ENCODE measurements at places on chromosomes 12 and 14.

- no peak for DNase-seq
Observed at GRCh38 chr14:96272777-96273473, 16.9 kb downstream of the BDKRB1 start.

DNA sequence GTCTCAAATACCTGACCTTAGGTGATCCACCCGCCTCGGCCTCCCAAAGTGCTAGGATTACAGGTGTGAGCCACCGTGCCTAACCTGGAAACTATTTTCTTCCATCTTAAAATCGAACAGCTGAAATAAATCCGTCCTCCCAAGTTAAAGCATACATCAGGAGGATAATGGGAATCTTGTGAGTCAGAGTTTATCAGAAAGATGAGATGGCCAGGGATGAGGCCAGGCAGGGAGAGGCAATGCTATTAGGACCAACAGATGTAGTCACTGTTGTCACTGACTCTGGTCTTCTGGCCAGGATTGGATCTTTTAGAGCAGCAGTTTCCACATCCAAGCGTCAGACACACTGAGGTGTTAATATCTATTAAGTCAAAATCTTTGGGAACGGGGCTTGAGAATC, 61.7 kb upstream of the USP44 start:
- no peak for DNase-seq

GRCh38 chr12:20805921-20806320, 4.6 kb upstream of the SLCO1B3 start:
- no peak for DNase-seq

GRCh38 chr12:116547955-116548501, 11.2 kb upstream of the MAP1LC3B2 start:
- DNase-seq, result no peak

DNA sequence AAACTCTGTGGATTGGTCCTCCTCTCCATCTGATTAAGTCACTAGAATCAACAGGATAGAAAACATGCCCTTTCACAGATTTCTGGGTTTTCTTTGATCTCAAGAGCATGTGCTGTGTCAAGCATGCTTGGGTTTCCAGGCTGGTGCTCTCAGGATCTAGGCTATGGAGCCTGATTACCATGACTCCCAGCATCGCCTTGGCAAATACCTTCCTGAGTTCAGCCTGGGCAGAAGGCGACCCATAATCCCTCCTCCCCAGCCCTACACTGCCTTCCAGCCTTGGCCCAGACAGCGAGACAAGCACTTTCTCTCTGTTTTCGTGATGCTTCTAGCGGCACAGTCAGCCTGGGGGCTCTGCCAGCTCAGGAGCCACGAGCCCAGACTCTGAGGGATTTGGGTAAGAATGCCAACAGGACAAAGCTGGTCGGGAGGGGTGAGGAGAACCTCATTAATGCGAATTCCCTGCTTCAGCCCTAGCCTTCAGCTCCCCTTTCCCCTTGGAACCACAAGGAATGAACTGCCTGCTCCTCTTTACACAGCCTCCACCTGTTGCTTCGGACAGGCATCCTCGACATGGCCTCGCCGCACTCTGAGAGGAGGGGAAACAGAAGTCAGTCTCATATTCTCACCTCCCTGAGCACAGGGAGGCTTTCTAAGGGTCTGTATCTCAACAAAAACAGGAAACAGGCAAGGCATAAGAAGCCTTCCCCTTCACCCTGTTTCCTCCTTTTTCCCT, 227.1 kb downstream of the MSRB3 start:
- no peak for DNase-seq

- DNase-seq, result no peak
Observed at GRCh38 chr12:48015954-48016353, 11.7 kb upstream of the COL2A1 start.

GRCh38 chr12:1939801-1940607, 21.6 kb upstream of the CACNA2D4 start:
- DNase-seq, result peak; percentile 70

- no peak for DNase-seq
Observed at GRCh38 chr12:117067638-117068037, 31.6 kb downstream of the TESC start.

GRCh38 chr12:6361834-6362233, 13.5 kb downstream of the SCNN1A start:
- DNase-seq, result no peak

DNA sequence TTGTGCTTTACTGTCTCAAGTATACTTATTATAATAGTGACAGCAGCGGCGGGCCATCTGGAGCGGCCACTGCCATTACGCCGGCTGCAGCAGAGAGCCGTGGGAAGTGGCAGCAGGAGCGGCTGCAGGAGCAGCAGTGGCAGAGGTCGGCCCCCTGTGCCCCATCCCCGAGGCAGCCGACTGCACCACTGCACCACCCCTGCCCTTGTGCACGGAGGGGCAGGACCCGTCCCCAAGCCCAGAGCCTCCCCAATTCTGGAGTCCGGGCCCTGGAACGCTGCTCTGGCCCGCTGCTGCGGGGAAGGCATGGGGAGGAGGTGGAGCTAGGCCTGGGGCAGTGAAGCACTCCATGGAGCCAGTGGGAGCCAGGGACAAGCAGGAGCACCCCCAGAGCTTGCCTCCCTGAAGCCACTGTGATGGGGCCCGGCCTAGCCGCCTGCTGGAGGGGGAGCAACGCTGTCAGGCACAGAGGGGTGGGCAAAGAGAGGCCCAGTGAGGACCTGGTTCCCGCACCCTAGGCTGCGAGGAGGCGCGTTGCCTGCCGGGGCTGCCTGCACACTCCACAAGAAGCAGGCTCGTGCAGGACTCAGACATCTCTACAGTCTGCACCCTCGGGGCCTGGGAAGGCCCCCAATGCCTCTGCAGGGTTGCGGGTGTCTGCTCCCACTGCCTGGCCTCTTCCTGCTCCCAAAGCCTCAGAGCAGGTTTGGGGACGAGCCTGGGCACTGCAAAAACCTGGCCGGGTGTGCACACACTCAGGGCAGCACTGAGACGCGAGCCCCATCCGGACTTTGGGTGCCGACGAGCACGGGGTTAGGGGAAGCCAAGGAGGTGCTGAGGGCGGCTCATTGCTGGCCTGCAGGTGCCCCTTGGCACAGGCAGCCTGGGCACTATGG, 74.2 kb upstream of the RASSF8 start:
- DNase-seq, result no peak

- DNase-seq, result no peak
Observed at GRCh38 chr12:50249464-50250182, 33.7 kb downstream of the LIMA1 start.

DNA sequence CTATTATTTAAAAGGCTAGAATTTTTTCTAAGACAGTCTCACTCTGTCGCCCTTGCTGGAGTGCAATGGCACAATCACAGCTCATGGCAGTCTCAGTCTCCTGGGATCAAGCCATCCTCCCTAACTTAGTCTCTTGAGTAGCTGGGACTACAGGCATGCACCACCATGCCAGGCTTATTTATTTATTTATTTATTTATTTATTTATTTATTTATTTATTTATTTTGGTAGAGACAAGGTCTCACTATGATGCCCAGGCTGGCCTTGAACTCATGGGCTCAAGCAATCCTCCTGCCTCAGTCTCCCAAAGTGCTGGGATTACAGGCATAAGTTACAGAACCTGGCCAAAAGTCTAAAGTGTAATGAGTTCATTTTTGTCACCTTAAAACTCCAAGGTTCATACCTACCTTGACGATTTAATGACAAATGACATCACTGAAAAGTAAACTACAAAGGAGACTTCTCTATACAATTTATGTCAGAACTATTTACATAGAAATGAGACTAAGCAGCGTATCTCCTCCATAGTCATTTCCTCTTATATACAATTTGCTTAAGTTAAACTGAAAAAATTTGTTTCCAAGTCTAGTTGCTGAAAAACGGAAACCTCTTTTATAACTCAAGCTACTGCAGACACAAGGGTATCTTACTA, 78.2 kb downstream of the EPS8 start:
- no peak for DNase-seq

DNA sequence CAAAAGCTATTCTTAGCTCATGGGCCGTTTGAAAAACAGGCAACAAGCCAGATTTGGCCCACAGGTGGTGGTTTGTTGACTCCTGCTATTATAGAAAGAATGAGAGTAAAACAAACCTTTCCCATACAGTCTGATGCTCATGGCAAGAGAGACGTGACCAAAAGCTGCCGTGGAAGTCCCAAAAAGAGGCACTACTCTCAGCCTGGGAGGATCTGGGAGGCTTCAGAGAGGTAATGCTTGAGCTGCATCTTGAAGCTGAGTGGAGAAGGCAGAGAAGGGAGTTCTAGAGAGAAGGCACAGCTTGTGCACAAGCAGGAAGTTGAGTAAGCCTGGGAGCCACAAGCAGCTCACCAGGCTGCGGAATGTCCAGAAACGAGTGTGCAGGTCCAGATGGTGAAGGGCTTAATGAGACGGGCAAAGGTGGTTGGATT, 9.6 kb downstream of the PLXNC1 start:
- DNase-seq, result no peak

GRCh38 chr12:94080341-94081009, 67.9 kb upstream of the PLXNC1 start:
- no peak for DNase-seq

DNA sequence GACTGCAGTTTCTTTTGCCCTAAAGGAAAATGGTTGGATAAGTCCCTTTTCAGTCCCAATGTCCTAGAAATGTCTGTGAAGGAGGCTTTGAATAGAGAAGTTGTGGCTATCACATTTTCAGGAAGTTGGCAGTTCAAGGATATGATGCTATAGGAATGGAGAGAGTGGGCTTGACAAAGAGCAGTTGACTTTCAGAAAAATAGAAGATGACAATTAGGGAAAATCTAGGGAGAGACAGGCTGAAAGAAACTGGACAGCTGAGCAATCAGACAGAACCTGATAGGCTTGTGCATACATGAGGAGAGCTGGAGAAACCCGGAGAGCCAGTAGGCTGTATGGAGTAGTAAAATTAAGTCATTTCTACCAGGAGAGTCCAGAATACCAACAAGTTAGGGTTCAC, 50.5 kb downstream of the LMNTD1 start:
- DNase-seq, result no peak

GRCh38 chr12:22443379-22444316, 100.7 kb downstream of the C2CD5 start:
- peak; percentile 66 for DNase-seq

GRCh38 chr12:107429006-107429705, 256.4 kb upstream of the PWP1 start:
- no peak for DNase-seq

DNA sequence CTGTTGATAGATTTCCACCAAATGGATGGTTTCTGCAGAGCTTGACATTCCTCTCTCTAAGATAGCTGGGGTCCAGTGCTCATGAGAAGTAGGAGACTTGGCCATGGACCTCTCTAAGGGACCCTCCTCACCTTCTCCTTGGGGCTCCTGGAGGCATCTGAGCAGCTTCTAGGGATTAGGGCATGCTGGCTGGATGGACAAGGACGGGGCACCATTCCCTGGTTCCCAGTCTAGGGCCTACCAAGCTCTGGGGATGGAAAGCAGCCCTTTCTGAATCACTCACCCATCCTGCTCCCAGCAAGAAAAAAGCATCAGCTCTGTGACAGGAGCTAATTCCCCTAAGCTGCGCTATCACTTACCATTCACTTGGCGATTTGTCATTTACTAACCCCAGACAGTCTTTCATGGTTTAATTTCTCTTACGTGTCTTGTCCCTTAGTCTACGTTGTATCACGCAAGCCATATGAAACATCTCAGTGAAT, 39.5 kb downstream of the VWF start:
- DNase-seq, result no peak

DNA sequence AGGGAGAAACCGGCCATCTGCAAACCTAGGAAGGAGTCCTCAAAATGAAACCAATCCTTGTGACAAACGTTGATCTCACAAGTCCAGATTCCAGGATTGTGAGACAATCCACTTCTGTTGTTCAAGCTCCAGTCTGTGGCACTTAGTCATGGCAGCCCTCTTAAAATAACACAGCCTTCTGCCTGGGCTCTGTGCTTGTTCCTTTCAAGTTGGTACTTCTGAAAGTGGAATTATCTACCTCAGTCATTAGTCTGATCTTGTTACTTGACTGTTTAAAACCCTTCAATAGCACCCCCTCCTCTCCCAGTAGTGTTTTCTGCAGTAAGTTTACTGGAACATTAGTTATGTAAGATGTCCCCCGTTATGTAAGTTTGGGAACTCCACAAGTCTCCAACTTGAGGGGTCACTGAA, 111.0 kb upstream of the HIF1A start:
- peak; percentile 76 for DNase-seq

GRCh38 chr12:114732426-114733030, 48.6 kb upstream of the TBX3 start:
- no peak for DNase-seq

DNA sequence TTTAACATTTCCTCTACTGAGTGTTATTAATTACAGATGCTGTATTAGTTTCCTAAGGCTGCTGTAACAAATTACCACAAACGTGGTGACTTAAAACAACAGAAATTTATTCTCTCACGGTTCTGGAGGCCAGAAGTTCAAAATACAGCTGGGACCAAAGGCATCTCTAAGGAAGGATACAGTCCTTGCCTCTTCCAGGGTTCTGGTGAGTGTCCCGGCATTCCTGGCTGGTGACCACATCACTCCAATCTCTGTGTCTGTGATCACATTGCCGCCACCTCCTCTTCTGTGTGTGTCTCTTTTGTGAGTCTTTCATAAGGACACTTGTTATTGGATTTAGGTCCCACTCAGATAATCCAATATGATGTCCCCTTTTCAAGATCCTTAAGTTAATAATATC, 85.1 kb upstream of the CCDC198 start:
- no peak for DNase-seq

GRCh38 chr12:52976574-52977071, 27.7 kb downstream of the KRT18 start:
- peak; percentile 80 for DNase-seq
